ENCODE measurements at places on chromosomes 3 and 15.

GRCh38 chr3:107963581-107963980 lies 127.2 kb downstream of the CD47 start:
- DNase-seq, result no peak

DNA sequence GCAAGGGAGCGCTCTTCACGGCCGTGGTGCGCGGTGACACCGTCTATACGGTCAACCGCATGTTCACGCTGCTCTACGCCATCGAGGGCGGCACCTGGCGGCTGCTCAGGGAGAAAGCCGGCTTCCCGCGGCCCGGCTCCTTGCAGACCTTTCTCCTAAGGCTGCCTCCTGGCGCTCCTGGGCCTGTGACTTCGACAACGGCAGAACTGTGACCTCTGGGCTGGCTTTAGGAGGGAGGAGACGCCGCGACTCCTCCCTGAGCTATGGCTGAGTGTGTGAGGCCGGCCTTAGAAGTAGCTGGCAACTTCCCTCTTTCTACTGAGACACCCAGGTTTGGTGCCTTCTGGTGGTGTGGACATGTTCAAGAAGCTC lies 1.4 kb downstream of the KBTBD13 start:
- peak; percentile 42 for DNase-seq

DNA sequence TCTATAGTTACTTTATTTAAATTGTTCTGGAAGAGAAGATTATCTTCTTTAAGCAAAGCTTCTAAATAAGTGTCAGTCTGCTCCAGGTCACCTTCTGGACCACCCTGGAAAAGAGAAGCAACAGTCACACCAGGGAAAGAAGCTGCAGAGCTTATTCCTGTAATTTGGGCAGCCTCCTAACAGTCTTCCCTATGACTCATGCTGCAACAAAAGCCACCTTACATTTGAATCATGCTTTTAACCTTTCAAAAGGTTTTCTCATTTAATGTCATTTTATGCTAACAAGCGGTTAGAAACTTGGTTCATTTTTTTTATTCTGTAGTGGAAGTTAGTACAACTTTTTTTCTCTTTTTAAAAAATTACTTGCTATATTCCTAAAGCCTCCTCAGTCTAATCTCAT lies 5.3 kb upstream of the GUCA1C start:
- DNase-seq, result no peak

DNA sequence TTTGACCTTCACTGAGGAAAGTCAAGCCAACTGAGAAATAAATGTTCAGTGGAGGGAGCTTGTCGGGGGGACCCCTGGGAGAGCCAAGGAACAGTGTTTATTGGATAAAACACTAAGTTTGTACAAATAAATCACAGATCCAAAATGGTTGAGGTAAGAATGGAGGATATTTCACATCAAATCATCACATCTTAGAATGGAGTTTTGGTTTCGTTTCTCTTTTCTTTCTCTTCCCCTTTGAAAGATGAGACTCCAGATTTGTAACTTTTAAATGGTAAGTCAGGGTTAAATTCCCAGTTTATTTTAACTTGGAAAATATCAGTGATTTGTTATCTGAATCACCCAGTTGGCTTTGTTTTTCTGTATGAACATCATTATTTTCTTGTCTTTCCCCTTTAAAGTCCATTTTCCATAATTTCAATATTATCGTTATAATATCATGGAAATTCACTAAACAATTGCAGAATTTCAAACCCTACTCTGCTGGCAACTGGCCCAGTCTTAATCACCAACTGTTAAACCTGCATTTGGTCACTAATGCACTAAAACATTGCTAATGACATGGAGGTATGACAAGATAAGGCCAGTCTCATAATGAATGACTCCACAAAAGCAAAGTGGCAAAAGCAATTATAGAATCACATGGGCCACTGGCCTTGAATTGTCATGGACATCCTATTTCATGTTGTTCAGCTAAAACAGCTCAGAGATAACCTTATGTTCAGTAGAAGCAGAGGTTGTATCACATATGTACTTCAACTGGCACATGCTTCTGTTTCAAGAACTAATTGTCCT lies 295.1 kb downstream of the SHOX2 start:
- no peak for DNase-seq

GRCh38 chr15:82972990-82973389 lies 13.0 kb upstream of the RAMAC start:
- DNase-seq, result no peak

DNA sequence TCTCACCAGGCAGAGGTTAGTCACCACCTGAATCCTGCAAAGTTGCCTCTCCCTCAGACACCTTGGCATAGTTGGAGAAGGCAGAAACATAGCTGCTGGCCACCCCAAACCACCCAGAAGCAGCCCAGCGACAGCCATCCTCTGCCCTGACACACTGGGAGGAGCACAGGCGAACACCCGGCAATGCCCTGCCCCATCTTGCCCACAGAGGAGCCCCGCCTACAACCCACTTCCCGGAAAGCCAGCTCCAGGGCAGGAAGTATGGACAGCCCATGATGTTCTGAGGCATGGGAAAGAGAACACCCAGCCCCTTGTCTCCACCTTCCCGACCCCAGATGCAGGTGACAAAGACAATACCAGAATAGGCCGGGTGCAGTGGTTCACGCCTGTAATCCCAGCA lies 12.6 kb upstream of the SHISA5 start:
- DNase-seq, result peak; percentile 28

GRCh38 chr3:30502051-30502741 lies 104.2 kb upstream of the TGFBR2 start:
- DNase-seq, result no peak

- no peak for DNase-seq
Observed at GRCh38 chr3:111072031-111072921, 660 bp downstream of the NECTIN3 start.

DNA sequence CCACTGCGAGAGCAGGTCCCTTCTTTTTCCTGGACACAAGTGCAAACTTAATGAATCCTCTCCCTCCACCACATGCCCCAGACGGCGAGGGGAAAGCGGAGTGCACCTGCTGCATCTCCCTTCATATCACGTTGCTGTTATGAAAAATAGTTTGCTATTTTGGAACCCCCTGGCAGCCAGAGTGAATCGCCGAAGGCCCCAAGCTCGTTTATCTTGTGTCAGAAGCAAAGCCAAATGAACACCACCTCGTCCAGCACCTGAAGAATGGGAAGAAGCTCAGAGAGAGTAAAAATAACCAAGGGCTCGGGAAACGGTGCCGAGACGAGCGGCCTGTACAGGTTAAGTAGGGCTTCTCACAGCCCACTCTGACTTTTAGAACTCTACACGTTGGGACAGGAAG lies 394.6 kb upstream of the RORA start:
- DNase-seq, result no peak
